Activated CD4-positive, alpha-beta T cell treated with anti-CD3 and anti-CD28 coated beads for 48 hours (primary cell): ENCODE measurements at places on chromosomes 5 and 9.

DNA sequence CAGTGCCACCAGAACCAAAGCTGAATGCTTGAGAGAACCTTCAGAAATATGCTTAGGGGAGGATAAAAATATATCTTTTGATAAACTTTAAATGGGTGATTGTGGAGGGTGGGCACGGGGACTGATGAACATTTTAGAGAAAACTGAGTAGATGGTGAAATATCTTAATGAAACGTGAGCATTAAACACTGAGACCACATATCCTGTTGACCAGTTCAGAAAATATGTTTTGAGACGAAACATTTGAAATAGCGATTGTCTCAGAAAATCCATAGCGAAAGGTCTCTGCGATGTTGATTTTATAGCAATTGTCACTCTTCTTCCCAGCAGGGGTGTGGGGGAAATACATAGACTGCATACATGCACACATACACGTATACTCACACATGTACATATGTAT, 231.0 kb downstream of the ESM1 start:
- no peak for DNase-seq

GRCh38 chr5:139140591-139141071, 57.5 kb downstream of the SIL1 start:
- DNase-seq: no peak

GRCh38 chr5:95262933-95263660, 21.8 kb downstream of the MCTP1 start:
- no peak for DNase-seq

DNA sequence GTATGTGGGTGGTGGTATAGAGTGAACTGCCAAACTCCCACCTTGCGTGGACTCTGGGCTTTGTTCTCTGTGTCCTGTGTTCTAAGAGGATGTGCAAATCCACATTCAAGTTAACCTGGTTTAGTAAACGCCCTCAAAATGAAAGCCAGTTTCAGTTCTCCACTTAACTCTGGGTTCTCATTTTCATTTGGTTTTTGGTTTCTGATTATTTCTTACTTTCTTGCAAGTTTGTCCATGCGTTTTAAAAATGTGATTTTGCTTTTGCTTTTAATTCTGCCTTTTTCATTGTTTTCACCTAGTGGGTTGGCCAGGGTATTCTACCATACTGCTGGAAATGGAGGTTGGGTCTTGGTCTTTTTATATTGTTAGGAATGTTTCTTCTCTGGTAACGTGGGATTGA, 38.2 kb downstream of the GALNT10 start:
- no peak for DNase-seq

- no peak for DNase-seq
These were observed 739 bp downstream of the C9orf72 start for GRCh38 chr9:27572566-27572917.

DNA sequence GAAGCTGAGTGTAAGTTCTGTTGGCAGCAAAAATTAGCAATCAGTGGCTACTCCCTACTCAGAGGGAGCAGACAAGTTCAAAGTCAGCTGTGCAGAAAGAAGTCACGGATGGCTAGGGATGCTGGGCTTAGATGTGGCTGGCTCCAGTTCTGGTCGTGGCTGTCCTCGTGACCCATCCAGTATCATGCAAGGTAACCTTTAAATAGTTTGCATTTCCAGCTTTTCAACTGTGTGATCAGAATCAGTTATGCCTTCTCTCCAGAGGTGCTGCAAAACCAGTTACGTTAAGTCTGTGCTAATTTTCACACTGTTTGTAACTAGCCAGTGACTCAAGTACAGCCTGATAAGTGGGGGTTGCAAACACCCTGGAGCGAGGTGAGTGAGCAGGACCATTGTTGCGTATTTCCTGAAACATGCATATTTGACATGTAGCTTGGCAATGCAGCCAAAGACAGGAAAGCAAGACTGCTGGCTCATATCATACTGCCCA, 302.4 kb downstream of the ATPSCKMT start:
- DNase-seq: no peak

DNA sequence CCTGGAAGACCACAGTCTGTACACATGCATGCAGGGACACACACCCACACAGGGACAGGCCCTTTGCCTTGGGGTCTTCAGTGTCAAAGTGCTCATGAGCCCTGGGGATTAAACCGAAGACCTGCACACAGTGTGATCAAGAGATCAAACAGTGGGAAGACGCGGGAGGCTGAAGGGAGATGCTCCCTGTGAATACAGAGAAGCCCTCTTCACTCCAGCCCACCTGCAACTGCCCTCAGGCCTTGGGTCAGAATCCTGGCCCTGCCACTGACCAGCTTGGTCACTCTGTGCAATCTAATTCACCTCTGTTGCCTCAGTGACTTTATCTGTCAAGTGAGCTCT, 2.9 kb downstream of the RALGDS start:
- no peak for DNase-seq

- no peak for DNase-seq
These were observed 15.0 kb upstream of the DAB2IP start for GRCh38 chr9:121636341-121636865.
